ENCODE measurements at places on chromosomes 4 and X.
A peak's percentile ranks its signal among the peaks of the same experiment; 100 is the strongest.

- no peak for DNase-seq
These were observed 67.5 kb downstream of the COQ2 start for GRCh38 chr4:83216959-83217683.

DNA sequence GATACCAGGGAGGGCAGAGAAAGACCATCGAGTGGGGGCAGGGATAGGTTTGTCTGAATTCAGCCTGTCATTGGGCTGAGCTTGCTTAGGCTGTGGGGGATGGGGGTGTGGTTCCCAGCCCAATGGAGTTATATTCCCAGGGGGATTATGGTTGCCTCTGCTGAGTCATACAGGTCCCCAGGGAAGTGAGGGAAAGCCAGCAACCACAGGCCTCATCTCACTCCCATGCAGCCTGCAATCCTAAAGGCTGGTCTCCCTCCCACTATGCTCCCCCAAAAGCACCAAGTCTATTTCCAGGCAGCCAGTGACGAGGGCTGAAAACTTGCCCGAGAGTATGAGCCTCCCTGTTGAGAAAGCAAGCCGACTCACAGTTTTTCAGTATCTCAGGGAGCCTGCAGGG, 39.3 kb downstream of the AFM start:
- DNase-seq = peak; percentile 90

DNA sequence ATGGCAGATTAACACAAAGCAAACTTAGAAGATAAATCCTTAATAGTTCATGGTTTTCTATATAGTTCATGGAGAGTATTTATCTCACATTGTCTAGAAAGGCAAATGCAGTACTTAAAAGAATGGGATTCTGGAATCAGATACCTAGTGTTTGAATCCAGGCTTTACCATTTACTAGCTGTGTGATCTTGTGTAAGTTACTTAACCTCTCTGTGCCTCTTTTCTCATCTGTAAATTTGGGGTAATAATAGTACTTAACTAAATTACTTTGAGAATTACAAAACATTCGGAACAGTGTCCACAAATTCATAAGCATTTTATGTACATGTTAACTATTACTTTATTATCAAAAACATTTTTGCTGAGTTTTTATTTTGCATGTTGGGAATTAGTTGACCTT, 15.8 kb downstream of the MAGEB1 start:
- no peak for DNase-seq

GRCh38 chr4:54384563-54384962, 155.5 kb downstream of the PDGFRA start:
- DNase-seq = peak; percentile 13

DNA sequence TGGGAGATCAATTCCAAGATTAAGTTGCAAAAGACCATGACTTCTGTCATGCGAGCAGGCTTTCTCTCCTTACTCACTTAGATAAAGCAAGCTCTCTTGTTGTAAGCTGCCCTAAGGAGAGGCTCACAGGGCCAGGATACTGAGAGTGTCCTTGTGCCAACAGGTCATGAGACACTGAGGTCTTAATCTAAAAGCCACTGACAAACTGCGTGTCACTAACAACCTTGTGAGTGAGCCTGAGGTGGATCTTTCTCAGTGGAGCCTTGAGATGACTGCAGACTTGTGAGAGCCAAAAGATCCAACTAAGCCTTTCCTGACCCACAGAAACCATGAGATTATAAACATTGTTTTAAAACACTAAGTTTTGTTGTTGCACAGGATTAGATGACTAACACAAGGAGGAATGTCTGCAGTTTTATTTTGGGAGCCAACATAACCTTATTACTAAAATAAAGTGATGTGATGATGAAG, 170.5 kb downstream of the SLC39A8 start:
- no peak for DNase-seq

- DNase-seq = no peak
These were observed 104.5 kb upstream of the GATB start for GRCh38 chr4:151865312-151865711.

- DNase-seq = no peak
These were observed 2.0 kb upstream of the METAP1 start for GRCh38 chr4:98993419-98994071.

DNA sequence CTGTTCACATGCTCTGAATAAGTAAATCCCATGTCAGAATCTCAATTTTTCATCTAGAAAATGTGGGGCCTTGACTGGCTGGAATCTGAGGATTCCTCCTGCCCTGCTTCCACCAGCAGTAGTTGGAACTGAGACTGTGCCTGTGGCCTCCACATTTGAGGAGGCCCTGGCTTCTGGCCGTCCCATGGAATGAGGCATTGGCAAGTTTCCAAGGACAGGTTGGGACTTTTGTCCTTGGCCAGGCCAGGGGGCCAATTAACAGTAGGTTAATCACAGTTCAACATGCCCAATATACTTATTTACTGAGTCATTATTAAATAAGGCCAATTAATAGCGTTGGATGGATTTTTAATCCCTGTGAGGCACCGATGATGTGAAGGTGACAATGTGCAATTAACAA, 50.2 kb upstream of the GABRE start:
- DNase-seq = no peak

DNA sequence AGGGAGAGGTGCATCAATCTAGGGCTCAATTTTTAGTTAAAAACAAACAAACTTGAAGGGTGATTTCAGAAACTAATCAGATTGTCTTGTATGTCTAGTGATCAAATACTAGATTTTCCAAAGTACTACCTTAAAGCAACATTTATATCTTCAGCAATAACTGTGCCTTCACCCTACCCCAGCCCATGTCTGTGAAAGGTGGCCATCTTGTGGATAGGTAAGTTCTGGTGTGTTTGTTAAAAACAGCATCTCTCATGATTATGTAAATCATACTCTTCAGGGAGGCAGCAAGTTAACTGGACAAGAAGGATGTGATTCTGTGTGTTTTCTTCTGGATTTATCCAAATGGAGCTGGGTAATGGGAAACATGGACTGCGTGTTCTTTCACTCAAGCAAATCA, 81.4 kb upstream of the ACSL1 start:
- no peak for DNase-seq

- DNase-seq = no peak
These were observed 5.8 kb upstream of the TET2 start for GRCh38 chr4:105140684-105141490.

DNA sequence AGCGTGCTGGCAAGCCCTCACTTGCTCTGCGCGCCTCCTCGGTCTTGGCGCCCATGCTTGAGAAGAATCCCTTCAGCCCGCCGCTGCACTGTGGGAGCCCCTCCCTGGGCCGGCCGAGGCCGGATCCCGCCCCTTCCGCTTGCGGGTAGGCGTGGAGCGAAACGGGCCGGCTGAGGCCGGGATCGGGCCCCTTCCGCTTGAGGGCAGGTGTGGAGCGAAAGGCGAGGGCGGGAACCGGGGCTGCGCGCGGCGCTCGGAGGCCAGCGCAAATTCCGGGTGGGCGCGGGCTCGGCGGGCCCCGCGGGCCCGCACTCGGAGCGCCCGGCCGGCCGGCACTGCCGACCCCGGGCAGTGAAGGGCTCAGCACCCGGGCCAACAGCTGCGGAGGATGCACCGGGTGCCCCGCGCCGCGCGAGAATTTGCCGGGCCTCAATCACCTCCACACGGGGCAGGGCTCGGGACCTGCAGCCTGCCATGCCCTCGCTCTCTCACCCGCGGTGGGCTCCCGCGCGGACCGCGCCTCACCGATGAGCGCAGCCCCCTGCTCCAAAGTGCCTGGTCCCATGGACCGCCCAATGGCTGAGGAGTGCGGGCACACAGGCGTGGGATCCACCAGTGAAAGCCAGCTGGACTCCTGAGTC, 58.1 kb upstream of the GBA3 start:
- no peak for DNase-seq

- no peak for DNase-seq
These were observed 3.1 kb downstream of the TET2 start for GRCh38 chr4:105149771-105150170.

DNA sequence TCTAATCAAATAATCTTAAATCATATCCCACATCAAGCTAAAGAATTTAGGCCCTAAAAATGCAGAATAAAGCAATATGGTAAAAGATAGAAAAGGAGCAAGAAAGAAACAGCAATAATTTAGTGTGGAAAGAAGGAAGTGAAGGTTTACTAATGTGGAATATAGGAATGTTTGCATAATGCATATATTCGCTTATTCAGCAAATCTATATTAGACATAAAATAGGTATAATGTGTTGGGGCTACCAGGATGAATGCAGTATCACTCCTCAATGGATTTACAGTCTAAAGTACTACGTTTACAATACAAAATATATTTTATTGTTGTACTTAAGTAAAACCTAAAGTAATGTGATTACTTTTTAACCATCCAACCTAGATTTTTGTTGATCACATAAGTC, 4.7 kb downstream of the CENPE start:
- no peak for DNase-seq

- DNase-seq = no peak
These were observed 105.8 kb upstream of the RPS6KA3 start for GRCh38 chrX:20372533-20372932.

DNA sequence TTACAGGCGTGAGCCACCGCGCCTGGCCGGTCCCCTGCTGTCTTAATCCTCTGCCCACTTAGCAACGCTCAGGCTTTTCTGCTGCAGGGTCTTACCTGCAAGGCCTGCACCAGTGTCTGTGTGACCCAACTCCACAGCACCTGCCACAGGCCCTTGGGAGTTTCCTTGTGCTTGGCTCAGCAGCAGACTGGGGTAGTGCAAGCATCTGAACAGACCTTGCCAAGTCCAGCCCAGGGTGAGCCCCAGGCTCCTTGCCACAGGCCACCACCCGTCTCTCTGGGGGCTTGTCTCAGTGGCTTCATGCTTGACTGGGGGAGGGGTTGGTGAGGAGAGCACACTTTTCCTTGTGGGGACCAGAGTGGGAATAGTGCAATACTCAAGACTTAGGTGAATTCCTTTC, 87.0 kb downstream of the FAM193A start:
- DNase-seq = no peak

- no peak for DNase-seq
These were observed 582.1 kb upstream of the TENM3 start for GRCh38 chr4:181661090-181661489.

DNA sequence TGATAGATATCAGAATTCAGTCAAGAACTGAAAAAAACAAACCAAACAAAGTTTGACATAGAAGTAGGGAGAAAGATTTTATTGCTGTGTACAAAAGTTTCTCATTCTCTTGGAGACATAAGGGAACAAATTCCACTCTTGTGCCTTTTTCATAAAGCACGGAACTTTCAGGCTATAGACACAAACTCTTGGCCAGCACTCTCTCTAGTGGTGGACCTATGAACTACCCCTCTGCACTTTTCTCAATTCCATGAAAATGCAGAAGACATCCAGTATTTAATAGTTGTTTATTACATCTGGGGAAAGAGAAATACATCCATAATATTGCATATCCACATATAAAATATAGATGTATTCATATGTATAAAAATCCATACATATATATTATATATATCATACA, 291.6 kb upstream of the HS3ST1 start:
- DNase-seq = no peak

DNA sequence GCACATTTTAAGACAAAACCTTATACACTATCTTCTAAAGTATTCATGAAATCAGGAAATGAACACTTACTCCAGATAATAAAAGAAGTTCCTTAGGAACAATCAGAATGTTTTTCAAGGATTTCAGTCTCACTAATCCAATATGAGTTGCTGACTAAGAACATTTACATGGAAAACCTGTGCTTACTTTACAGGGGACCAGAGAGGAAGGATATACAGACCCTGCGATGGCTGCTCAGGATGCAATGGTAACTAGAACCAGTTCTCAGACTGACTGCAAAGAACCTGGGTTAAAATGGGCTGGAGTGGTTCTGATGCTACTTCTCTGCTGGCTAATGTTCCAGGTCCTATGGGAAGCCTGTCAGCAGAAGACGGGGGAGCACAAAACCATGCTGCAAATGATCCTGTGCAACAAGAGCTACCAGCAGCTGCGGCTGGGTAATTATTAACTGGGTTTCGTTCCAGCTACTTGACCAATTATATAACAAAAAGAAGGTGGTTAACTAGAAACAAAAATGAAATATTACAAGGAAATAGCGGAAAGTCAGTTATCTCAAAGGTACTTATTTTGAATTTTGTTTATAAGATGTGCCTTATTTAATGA, 85.3 kb downstream of the ANXA10 start:
- no peak for DNase-seq

- DNase-seq = no peak
These were observed 206.7 kb downstream of the RASL11B start for GRCh38 chr4:53068755-53069330.

- no peak for DNase-seq
These were observed 95.5 kb upstream of the KCTD8 start for GRCh38 chr4:44544158-44544557.

DNA sequence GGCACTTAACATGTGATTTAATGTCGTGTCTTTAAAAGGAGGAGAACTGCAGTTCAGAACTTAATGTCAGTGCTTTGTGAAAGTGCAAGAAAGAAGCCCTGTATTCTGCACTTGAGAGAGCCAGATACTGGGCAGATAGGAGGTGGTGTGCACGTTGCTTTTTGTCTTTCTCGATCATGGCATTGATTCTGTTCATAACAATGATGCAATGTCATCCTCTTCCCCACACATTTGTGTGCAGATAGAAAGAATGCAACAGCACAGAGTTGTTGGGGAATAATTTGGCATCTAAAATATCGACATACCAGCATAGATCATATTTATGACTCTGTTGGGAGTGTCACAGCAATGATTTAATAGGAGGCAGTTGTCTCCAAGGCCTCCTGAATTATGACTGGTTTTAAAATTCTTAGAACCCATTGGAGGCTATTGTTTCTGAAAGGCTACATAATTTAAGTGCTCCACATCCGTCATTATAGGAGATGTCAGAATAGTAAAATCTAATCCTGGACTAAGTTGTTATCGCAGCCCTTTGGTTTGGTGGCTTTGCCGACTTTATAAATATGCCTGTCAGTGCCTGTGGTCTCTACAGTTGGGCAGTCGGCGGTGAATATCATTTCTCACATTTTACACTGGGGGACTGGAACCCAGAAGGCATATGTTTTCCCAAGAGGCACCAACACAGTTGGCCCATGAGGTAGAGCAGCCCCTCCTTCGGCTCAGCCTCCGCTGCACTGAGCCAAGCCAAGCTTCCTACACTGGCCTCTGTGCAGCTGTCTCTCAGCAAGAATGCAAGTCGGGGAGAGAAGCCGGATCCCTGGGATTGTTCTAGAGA, 124.9 kb downstream of the PTTG2 start:
- DNase-seq = no peak

GRCh38 chr4:10461091-10461849, 4.0 kb upstream of the ZNF518B start:
- no peak for DNase-seq

DNA sequence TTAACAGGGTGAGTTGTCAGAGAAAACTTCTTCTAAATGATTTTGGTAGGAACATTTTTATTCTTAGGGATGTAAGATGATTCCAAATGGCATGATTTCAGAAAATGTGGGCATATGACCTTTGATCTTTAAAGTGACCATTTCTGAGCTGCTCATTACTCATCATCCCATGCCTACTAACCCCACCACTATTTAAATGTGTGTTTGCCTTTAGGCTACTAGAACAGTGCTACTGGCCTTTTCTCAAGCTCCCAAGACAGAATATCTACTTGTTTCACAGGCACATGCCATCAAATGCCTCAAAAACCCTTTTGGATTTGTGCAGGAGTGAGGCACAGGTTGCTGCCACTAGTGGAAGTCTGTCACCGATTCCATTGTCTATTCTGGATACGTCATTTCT, 428.2 kb downstream of the ADAM29 start:
- no peak for DNase-seq

GRCh38 chr4:31807036-31807435, 1086.9 kb downstream of the PCDH7 start:
- no peak for DNase-seq

- no peak for DNase-seq
These were observed 114.0 kb upstream of the FRG1 start for GRCh38 chr4:189826657-189827056.

- no peak for DNase-seq
These were observed 110.5 kb downstream of the PCDH18 start for GRCh38 chr4:137421796-137422195.

GRCh38 chr4:146959692-146960091, 14.0 kb upstream of the TTC29 start:
- DNase-seq = no peak

Data from NCI-H1436 treated with DMSO at 0.1 percent for 48 hours (cell line).